HepG2 (cell line): ENCODE measurements at places on chromosomes 12 and 14. TPM values are rescaled to one million over a fixed set of nuclear protein-coding genes. Genes with fewer than 3 reads are reported as not detected.

CGRRF1 gene
- 13.3 and 18.2 TPM in 2 replicates for total RNA-seq

SLC38A4 gene
- 2.8 and 3.5 TPM in 2 replicates for total RNA-seq

WNT5B gene
- total RNA-seq: 0.04 TPM in 1 of 2 replicates, not detected in the other

MYO1H gene
- not detected in 2 replicates for total RNA-seq

DNA sequence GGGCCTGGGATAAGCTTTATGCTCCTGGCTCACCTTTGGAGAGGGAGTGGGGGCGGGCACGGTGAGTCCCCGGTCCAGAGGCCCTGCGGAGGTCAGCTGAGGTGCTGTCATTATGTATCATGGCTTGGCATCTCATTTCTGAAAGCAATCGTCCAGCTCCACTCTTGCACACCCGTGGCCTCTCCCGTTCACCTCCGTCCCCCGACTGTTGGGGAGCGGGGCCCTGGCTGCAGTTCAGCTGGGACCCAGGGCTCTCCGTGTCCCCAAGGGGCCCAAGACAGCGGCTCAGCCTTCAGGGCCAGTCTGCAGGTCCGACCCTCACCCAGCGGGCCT is 10.6 kb downstream of the BMP4 start:
- no peak for DNase-seq

DNA sequence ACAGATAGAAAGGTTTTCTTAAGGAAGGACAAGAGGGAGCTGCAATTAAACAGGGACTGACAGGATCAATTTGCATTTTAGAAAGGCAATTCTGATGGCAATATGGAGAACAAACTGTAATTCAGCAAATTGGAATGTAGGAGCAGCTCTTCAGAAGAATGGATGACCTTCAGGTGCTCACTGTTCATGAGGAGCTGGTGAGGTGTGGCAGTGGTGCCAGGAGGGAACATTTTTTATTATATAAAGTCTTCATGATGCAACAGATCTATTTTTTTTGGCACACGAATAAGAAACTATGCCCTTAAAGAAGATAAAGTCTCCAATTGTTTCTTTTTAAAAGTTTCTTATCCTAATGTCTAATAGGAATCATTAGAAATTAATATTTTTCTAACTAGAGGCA is 151.7 kb downstream of the SLC38A4 start:
- no peak for DNase-seq

GRCh38 chr14:44971459-44971858 is 9.5 kb downstream of the TOGARAM1 start:
- no peak for DNase-seq

- no peak for DNase-seq
Observed at GRCh38 chr12:1994429-1995143, 9.7 kb downstream of the DCP1B start.

GRCh38 chr12:46647034-46647433 is 178.8 kb downstream of the SLC38A4 start:
- no peak for DNase-seq

GRCh38 chr14:96203116-96203515 is 1.5 kb upstream of the BDKRB2 start:
- DNase-seq: no peak

DNA sequence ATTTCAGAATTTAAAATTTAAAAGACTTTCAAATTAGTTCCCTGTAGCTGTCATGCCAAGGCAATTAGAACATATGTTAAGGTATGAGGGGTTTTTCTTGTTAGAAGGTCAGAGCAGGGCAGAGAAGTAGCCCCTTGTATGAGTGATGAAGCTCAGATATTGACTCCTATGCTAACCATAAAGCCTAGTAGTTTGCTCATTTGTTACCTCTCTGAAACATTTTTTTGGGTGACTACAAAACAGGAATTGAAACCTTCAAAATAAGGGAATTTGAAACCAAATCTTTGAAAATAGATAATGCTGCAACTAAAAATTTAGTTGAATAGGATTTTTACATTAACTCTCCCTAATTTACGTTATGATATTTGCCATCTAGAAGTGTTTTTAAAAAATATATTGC is 333.5 kb downstream of the NAV3 start:
- DNase-seq: no peak

- DNase-seq: no peak
Observed at GRCh38 chr12:48077111-48077510, 28.8 kb downstream of the SENP1 start.

DNA sequence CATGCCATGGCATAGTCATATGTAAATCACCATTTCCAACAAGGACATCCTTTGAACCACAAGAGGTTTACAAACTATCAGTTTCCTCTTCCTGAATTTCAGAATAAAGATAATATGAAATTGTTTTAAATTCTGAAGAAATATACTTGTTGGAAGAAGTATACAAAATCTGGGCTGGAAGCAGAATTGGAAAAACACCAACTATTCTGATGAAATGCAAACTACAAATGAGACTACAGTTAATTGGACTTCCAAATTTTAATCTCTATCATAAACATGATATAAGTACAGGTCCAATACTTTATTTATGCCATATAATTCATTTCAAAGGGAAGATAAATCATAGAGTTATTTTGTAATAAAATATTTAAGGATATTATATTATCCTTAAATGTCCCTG is 80.1 kb downstream of the NOVA1 start:
- no peak for DNase-seq

DNA sequence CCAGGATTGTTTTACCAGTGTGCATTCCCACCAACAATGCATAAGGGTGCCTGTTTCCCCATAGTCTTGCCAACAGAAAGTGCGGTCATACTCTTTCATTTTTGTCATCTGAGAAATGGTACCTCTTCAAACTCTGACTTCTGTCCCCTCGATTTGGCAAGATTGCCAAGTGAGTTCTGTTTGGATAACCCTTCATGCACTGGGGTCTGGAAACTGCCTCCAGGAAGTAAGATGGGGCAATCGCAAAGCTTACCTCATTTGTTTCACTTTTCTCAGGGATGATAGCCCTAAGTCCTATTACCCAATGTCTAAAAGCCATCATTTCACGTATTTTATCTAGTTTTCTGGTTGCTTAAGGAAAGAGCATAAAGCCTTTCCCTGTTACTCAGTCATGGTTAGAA is 28.6 kb upstream of the NR1H4 start:
- DNase-seq: peak; percentile 85

DNA sequence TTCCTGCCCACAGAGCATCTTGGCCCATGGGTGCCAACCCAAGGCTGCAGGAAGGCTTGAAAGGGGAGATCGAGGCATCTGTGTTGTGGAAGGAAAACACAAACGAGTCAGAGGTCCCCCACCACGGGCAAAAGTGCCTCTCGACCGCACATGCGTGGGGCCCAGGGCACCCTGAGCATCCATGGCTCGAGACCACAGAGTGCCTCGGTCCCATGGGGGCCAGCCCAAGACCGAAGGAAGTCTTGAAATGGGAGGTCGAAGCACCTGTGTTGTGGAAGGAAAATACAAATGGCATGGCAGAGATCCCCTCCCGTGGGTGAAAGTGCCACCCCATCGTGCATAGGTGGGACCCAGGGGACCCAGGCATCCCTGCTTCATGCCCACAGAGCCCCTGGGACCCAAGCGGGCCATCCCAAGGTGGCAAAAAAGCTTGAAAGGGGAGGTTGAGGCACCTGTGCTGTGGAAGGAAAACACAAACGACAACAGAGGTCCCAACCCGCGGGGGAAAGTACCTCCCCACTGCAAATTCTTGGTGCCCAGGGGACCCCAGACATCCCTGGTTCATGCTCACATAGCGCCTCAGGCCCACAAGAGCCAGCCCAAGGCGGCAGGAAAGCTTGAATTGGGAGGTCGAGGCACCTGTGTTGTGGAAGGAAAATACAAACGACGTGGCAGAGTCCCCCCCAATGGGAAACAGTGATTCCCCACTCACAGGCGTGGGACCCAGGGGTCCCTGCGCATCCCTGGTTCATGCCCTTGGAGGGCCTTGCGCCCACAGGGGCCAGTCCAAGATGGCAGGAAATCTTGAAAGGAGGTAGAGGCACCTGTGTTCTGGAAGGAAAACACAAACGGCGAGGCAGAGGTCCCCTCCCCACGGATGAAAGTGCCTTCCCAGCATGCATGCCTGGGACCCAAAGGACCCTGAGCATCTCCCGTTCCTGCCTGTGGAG is 373.0 kb downstream of the ALG10 start:
- no peak for DNase-seq

DNA sequence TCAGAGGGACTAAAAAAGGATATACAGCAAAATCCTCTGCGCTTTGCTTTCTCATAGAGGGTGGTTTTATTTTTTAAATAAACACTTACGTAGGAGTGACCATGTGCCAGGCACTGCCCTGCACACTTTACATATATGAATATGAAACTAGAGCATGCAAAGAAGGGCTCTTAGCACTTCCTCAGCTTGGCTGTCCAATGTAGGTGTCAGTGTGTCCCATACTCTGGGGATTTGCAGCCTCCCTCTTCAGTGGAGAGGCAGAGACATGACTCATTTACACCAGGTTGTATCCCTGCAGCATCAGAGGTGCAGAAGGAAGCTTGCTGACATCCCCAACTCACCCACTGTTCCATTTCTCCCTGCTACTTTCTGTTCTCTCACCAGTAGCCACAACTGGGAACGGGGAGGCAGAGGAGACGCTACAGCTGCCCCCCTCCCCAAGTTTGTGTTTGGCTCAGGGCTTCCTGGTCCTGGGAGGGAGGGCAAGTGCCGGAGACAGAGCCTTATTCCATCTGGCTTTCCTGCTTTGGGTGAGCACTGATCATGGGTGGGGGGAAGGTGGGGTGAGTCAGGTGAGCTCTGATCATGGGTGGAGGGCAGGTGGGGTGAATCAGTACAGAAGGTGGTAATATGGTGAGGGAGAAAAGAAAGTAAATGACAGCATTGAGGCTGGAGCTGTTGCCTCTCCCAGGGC is 4.9 kb upstream of the KRT5 start:
- no peak for DNase-seq

DNA sequence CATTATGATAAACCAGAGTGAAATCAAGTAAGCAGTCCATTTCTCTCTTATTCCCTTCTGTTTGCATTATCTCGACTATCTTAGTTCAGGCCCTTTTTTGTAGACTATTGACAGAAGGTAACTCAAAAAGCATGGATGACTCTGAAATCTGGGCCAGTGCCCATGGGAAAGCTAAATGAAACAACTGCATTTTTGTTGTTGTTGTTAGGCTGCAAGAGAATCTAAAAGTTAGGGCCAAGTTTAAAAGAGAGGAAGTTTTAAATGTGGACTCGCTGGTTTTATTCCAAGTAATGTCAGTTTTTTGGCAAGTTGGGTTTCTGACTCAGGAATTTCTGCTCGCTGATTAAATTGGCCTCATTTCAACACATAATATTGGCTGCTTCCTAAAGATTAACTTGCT is 201.1 kb downstream of the PIK3C2G start:
- DNase-seq: no peak

DNA sequence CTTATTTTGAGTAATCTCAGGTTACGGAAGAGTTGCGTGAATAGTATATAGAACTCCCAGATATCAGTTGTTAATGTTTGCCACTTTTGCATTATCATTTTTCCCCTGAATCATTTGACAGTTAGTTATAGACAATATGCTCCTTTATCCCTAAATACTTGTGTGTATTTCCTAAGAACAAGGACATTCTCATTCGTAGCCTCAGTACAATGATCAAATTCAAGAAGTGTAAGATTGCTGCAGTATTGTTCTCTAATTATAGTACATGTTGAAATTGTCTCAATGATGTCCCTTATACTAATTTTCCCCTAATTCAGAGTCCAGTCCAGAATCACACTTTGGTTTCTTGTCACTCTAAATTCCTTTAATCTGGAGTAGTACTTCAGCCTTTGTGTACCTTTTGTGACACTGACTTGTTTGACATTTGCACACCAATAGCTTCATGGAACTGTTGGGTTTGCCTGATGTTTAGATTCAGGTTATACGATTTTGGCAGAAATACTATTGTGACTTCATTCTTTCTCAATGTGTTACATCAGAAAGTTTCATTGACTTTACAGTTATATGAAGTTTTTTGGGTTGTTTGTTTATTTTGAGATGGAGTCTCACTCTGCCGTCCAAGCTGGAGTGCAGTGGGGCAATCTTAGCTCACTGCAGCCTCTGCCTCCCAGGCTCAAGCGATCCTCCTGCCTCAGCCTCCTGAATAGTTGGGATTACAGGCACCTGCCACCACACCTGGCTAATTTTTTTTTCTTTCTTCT is 13.1 kb downstream of the DYNC1H1 start:
- no peak for DNase-seq
